ENCODE measurements at places on chromosomes 5 and 9.
A peak's percentile ranks its signal among the peaks of the same experiment; 100 is the strongest.

GRCh38 chr5:112915831-112916230 is 6.2 kb downstream of the REEP5 start:
- DNase-seq, result no peak

GRCh38 chr5:68740226-68740910 is 353.4 kb upstream of the SLC30A5 start:
- no peak for DNase-seq

- DNase-seq, result peak; percentile 7
Observed at GRCh38 chr9:76905791-76906646, at the start of gene PRUNE2. PRUNE2 (minus strand) TSS chr9:76906114; CDS start chr9:76905963, 151 bp downstream.

DNA sequence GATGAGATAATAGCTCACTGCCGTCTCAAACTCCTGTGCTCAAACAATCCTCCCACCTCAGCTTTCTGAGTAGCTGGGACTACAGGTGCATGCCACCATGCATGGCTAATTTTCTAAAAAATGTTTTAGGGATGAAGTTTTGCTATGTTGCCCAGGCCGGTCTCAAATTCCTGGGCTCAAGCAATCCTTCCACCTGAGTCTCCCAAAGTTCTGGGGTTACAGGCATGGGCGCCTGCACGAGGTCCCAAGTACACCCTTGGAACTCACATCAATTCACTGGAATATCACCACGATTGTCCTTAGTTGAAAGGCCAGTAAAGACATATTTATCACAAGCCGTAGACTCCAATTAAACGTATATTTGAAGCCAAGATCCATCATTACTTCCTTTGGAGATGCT is 184.6 kb downstream of the IRX1 start:
- no peak for DNase-seq

DNA sequence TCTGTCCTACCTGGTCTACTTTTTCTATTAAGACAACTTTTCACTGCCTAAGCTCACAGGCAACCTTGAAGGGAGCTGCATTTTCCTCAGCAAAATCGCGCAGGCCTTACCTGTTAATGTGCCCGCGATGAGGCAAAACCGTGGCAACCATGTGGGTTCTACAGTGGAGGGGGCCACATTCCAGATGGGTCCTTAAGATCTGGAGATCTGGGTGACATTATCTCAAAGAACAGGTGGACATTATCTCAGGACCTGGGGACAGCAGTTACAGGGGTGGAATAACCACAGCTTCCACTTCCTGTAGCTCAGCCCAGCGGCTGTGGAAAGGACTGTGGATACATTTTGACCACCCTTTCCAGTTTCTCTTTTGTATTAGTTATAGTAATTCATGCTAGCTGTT is 112.8 kb upstream of the PTCH1 start:
- no peak for DNase-seq

DNA sequence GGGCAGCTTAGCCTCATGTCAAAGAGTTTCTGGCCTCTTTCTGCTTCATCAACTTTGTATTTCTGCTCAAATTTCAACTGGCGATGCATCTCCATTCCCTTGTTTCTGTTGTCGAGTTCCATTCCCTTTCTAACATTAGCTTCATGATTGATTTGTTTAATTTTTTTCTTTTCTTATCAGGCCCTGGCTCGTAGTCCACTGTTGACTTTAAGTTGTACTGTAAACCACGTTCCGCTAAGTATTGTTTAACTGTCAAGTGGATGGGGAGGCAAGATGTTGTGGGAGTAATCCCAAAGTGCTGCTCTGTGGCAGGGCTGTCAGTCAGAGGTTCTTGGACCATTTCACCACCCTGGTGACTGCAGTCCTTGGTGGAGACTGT is 309.1 kb downstream of the PSAT1 start:
- no peak for DNase-seq

DNA sequence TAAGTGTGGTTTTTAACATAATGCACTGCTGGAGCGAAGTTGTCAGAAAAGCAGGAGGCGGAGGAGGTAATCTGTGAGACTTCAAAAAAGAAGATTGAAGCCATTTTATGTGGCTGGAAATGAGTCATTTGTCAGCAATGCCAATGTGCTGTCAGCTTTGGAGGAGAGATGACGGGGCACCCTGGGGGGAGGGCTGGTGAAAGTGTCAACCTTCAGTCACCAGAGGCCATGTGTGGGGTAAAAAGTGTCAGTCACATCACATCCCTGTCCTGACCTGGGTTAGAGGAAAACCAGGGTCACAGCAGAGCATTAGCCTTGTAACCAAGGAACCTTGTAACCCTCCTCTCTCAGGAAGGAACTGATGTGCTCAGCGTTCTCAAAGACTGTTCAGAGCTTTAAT is 59.1 kb downstream of the TLR4 start:
- no peak for DNase-seq

GRCh38 chr9:137396634-137397367 is 26.2 kb downstream of the EXD3 start:
- no peak for DNase-seq

GRCh38 chr9:93620041-93620506 is 43.7 kb downstream of the PHF2 start:
- DNase-seq, result no peak

GRCh38 chr9:109908459-109909390 is 128.7 kb downstream of the PALM2AKAP2 start:
- no peak for DNase-seq

DNA sequence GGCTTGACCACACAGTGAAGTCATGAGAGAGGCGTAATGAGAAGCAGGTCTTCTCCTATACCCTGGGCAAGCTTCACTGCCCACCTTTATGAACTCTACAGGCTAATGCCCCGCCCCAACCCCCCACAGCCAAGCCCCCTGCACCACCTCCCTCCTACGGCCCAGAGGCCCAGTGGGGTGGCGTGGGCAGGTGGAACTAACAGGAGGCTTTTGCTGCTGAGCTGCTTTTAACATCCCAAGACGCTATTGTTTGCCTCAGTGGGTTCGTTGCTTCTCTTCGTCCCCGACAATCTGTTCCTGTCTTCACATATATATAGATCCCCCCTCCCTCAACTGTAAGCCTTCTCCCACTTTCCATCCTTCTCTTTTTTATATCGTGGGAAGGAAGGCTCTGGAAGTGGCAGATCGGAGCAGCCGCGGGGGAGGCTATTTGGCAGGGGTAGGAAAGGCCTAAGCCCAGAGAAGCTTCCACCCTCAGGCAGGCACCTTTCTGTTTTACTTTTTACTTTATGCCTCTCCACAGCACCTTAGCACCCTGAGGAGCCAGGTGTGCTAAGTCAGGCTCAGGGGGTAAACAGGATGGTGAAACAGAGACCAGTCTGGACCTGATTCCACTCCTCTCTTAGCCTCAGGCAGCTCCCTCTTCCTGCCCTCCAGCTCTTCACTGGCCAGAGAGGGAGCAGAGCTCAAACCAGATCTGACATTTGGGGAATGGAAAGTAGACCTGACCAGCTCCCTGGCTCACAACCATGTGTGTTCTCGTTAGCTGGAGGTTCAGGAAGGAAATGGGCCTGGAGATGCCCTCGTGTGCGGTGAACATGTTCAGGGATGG is 26.5 kb downstream of the CD74 start:
- DNase-seq, result no peak

DNA sequence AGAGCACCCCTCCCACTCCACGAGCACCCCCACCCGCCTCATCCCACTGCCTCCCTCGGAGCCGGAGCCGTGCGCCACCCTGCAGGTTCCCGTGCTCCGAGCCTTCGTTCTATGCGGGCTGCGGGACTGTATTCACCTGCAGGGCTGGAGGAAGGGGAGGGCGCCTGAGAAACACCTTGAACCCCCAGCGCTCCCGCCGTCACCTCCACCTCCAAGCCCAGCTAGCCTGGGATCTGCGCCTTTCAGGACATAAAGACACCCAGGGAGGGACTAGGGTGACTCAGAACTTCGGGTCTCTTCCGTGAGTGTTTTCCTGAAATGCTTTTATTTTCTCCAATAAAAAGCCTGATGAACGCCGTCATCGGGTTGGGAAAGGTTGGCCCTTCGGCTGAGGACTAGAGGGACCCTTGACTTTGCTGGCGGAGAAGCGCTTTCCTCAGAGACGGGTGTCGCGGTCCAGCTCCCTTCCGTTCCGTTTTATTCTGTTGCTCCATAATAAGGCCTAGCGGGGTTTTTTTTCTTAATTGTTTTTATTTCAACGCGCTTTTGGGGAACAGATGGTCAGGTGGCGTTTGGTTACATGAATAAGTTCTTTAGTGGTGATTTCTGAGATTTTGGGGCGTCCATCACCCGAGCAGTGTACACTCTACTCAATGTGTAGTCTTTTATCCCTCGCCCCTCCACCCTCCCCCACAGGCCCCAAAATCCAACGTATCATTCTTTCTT is 4.6 kb downstream of the TLX3 start:
- no peak for DNase-seq

Measured in thymus (tissue), 14 donors.